ENCODE measurements at places on chromosomes 7 and 10.

GRCh38 chr7:44057849-44058758, 7.3 kb downstream of the PGAM2 start:
- DNase-seq, result no peak

DNA sequence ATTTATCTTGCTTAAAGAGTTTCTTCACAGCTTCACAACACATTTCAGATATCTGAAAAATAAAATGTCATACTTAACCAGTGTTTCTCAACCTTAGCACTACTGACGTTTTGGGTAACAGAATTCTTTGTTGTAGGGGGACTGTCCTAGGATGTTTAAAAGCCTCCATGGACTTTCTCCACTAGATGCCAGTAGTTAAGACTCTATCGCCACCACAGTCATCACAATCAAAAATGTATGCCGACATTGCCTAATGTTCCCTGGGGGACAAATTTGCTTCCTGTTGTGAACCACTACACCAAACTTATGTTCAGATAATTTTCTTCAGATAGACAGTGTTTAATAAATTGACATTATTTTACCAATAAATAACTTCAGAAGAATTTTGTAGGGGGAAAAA, 13.4 kb downstream of the NOC3L start:
- no peak for DNase-seq

DNA sequence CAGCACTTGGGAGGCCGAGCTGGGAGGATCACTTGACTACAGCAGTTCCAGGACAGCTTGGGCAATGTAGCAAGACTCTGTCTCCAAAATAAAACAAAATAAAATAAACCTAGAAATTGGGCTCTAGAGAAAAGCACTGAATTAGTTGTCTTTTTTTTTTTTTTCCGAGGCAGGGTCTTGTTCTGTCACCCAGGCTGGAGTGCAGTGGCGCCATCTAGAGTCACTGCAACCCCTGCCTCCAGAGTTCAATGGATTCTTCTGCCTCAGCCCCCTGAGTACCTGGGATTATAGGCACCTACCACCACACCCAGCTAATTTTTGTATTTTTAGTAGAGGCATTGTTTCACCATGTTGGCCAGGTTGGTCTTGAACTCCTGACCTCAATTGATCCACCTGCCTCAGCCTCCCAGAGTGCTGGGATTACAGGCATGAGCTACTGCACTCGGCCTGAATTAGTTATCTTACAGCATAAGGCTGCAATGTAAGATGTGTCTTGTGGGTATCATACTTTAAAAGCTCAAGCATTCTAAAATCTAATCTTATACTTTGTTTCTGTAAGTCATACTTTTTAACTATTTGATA, 12.8 kb downstream of the MEIG1 start:
- peak; percentile 5 for DNase-seq

DNA sequence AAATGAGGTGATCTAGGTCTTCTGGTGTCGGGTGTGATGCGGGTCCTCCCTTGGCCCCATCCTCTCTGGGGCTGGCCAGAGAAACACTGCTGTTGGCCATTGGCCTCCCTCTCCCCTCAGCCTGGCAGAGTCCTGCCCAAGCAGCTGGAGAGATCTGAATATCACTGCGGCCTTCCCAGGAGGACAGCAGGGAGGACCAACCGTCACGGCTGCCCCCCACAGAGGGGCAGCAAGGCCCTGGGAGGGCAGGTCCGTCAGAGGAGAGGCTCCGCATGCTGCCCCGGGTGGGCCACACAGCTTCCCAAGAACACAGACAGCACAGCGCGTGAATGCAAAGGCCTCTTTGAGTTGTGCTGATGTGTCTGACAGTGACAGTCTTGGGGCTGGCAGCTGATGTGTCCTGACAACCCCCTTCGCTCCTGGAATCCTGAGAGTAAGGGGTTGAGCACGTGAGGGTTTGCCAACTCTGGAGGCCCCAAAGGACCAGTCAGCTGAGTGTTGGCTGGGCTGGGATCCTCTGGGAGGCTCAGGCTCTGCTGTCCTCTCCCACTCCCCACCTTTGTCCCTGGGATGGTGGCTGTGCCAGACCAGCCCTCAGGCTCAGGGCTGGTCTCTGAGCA, 132.5 kb upstream of the UNC5B start:
- DNase-seq, result no peak

DNA sequence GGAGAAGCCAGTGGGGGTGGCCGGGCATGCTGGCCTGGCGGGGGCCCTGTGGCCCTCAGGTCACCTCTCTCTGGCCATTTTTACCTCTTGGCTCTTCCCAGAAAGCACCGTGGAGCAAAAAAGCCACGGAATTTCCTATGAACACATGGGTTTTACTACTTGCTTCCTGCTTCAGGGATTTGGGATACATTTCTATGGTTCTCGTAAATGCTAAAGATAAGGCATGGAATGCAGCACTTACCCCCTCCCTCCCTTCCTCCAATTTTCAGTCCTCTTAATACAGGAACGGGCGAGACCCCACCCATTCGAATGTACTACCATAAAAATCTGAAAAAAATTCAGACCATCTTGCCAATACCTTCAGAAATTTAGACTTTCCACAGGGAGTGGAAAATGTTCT, 279.7 kb downstream of the ARHGAP12 start:
- no peak for DNase-seq

DNA sequence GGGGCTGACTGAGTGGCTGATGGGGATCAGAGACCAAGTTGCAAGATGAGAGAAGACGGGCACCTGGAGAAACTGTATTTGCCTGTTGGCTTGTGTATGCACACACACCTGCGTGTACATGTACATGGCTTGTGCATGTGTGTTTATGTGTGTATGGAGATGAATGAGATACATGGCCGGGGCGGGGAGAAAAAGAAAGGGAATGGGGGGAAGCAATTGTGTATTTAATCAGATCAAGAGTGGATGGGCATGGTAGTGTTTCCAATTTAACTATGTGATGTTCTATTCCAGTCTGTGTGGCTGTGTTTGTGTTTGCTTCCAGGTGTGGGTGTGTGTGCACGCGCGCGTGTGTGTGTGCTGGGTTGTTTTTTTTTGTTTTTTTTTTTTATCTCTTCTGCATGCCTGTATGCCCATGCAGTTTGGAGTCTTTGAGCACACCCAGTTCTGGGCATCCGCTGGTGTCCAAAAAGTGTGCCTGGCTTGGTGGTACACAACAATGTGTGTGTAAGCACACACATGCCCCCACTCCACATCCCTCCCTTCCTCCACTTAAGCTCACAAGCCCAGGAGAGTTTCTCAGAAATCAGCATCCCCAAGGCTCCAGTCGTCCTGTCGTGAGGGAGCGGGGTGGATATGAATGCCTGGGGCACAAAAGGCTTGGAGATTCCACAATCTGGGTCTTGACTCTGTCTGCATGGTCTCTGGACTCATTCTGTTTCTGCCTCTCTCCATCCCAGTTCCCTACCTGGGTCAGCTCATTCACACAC, 2.5 kb upstream of the VGF start:
- DNase-seq, result no peak

- peak; percentile 87 for DNase-seq
Measured at GRCh38 chr7:91940171-91940570, 491 bp upstream of the AKAP9 start.

DNA sequence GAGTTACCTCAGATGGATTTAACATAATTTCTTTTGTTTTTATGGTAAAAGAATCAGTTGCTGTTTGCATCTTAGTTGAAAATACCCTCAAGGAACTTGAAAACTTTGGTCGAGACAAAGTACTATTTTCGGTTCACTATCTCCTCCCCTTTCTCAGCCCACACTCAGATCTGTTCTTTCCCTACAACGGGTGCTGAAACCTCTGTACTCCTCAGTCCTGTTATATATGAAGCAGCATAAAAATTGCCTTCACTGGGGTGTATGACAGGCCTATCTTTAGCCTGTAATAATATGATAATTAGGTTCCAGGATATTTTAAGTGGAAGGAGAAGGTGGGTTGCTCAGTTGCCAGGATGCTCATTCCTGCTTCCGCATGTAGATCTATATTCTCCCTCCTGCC, 105.2 kb upstream of the NOBOX start:
- DNase-seq, result no peak

GRCh38 chr7:2086229-2086628, 146.5 kb downstream of the MAD1L1 start:
- DNase-seq, result no peak

GRCh38 chr7:41731493-41732435, 28.9 kb upstream of the INHBA start:
- peak; percentile 10 for DNase-seq

GRCh38 chr7:33841705-33842129, 63.6 kb upstream of the BMPER start:
- DNase-seq, result peak; percentile 93

DNA sequence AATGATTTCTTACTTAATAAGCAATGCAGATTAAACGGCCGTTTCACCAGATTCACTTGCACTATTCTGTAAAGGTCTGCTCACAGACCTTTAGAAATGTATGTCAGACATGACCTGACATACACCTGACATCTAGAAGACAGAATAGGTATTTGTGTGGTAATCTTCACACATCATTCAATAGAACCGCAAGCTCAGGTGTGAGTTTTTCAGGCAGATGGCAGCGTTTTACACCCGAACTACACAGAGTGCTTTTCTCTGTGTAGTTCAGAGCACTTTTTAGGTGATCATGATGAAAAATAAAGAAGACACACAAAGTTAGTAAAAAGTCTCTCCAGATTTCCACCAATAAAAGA, 63.2 kb downstream of the PRKCQ start:
- no peak for DNase-seq

DNA sequence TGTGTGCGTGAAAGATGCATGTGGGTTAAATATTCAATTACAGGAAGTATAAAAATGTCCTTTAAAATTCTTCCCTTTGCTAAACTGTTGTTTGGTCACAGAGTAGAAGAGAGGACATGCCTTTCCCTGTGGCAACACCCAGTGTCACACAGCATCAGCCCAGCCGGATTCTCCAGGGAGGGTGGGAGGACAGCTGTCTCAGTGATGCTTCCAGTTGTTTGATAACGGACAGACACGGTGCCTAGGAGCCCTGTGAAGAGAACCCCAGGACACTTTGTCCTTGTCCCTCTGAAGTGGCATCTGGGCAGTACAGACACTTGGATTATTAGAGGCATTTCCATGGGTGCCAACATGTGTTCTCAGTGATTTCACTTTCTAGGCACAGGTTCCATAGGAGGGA, 306.6 kb upstream of the LRGUK start:
- DNase-seq, result peak; percentile 41

GRCh38 chr10:79424221-79425073, 21.0 kb downstream of the ZCCHC24 start:
- peak; percentile 38 for DNase-seq

- DNase-seq, result no peak
Measured at GRCh38 chr10:128664729-128665128, 538.5 kb upstream of the MKI67 start.

DNA sequence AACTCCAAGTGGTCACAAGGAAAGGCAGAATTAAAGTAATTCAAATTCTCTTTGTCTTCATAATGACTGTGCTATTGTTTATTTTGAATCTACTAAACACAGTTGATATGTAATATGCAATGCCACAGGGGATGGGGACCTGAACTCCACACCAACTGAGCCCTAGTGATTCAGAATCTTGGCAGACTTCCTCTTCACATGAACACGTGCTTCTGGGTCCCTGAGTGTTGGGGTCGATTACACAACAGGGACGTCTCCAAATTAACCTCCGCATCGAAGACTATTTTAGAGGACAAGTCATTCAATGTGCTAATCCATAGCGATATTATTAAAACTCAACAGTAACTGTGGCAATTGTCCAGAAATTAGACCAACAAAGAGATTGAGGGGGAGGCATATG, 95.3 kb upstream of the CARD11 start:
- DNase-seq, result no peak

DNA sequence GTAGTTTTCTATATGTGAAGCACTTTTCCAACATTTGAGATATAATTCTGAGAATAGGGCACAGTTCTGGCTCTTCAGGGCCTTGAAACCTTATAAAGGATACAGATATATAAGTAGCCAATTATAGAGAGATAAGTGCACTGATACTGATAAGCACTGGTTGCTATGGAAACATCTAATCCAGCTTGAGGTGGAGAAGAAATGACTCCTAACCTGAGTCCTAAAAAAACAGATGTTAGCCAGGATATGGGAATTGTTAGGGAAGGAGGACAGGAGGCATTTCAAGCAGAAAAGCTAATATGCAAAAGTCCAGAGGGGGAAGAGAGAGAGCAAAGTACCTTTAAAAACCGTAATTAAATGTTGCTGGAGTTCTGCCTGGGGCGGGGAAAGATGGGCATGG, 30.8 kb downstream of the STRIP2 start:
- peak; percentile 44 for DNase-seq

- no peak for DNase-seq
Measured at GRCh38 chr7:74344132-74344496, 54.9 kb downstream of the CLIP2 start.

DNA sequence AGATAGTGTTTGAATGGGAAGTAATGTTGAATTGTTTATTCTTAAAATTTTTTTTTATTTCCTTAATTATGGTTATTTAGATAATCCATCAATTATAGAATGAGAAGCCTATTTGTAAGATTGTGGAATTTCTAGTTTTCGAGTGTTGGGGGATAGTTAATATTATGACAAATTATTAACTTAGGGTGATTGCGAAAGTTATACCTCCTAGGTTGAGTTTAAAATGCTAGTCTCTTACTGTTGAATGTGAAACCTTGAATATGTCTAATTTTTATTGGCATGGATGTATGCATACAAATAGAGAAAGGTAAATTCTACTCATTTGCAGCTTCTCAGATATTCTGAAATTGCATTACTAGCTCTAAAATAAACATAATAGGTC, 43.2 kb downstream of the BICC1 start:
- DNase-seq, result no peak

DNA sequence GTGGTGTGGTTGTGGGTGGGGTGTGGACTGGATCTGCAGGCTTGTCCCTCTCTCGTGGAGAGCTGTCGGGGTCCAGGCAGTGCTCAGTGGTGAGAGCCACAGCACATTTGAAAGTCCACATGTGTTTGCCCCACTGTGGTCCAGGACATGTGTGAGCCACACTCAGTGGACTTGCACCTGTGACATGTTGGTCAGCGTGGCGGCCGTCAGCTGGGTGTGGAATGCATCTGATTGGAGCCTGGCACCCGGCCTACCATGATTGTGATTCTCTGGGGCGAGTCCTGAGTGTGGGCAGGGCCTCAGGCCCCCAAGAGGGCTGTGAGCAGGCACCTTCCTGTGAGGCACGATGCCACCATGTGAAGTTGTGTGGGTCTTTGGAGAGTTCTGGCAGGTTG, 77.9 kb downstream of the DNAJB6 start:
- no peak for DNase-seq

Data from NCI-H1417 (cell line).